ENCODE measurements at places on chromosomes 13 and 19.

GRCh38 chr13:86193281-86193680, 394.1 kb upstream of the SLITRK6 start:
- DNase-seq: no peak

- no peak for DNase-seq
Measured at GRCh38 chr19:5958074-5958850, 19.7 kb downstream of the RANBP3 start.

- no peak for DNase-seq
Measured at GRCh38 chr19:29773141-29773540, 38.6 kb upstream of the CCNE1 start.

DNA sequence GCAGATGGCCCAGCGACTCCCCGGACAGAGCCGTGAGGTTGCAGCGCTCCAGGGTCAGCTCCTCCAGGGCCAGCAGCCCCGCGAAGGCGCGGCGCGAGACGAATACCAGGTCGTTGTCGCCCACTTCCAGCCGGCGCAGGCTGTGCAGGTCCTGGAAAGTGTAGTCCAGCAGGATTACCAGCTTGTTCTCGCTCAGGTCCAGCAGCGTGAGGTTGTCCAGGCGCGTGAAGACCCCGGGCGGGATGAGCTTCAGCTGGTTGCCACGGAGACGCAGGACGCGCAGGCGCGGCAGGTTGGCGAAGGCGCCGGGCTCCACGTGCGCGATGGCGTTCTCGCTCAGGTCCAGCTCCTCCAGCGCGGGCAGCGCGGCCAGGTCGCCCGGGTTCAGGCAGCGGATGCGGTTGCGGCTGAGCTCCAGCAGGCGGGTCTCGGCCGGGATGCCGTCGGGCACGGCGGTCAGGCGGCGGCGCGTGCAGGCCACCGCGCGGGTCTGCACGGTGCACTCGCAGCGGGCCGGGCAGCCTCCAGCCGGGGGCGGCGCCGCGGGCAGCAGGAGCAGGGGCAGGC, 9.3 kb upstream of the PEAK3 start:
- DNase-seq: no peak

- no peak for DNase-seq
Measured at GRCh38 chr19:13748169-13748828, 16.0 kb upstream of the MRI1 start.

- DNase-seq: no peak
Measured at GRCh38 chr13:75669706-75670105, 33.6 kb downstream of the LMO7 start.

GRCh38 chr19:38044267-38045111, 137.5 kb downstream of the SIPA1L3 start:
- no peak for DNase-seq

DNA sequence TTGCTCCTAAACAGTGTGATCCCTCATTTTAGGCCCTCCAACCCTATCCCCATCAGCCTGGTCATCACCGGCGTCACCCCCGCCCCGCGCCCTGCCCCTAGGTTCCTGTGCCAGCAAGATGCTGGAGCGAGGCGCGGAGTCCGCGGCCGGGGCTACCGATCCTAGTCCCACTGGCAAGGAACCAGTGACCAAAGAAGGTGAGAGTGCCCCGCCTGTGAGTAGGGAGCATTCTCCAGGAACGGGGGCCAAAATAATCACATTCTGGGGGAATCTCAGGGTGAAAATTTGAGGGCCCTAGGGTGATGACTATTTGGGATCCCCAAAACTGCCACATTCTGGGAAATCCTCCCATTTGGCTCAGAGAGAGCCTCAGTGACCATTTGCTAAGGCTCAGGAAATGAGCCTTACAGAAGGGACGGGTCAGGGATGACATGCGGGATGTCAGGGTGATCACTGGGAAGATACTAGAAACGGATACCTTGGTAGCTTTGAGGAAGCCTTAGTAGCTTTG, 1.4 kb downstream of the ZNF575 start:
- no peak for DNase-seq

- DNase-seq: no peak
Measured at GRCh38 chr13:75800545-75800944, 164.4 kb downstream of the LMO7 start.

DNA sequence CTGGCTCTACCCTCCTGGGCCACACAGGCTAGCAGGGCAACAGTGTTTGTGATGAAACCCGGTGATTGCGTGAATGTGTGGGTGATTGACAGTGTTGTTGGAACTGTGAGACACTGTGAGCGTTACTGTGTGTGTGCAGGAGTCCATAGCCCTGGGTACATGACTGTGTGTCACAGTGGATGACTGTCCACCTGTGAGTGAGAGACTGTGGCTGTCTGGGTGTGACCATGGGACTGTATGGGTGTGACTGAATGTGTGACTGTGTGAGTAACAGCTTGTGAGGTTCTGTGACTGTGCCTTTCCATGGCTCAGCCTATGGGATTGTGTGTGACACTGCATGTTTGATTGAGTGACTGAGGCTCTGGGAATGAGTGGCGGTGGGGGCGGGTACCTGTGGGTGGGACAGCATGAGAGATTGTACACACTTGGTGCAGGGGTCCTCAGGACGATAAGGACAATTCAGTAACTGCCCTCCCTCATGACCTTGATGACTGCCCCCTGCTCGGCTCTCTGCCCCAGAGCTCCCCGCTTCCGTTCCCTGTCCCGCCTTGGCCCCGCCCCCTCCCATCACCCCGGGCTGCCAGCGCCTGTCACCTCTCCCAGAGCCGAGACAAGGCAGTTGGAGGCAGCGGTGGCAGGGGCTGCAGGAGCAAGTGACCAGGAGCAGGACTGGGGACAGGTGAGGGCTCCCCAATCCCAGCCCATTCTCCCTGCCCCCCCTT, at the start of gene GIPR:
TSS of gene GIPR (plus strand) at position 602 of the 722 bp plus-strand sequence. CDS start 1,300 bp downstream, outside the sequence.
- peak; percentile 51 for DNase-seq

- no peak for DNase-seq
Measured at GRCh38 chr13:75776550-75776949, 140.4 kb downstream of the LMO7 start.

- no peak for DNase-seq
Measured at GRCh38 chr19:41307954-41308449, 2.0 kb upstream of the CCDC97 start.

GRCh38 chr13:113920606-113921286, 53.1 kb downstream of the C13orf46 start:
- no peak for DNase-seq

GRCh38 chr19:2374808-2375207, 14.7 kb downstream of the TMPRSS9 start:
- DNase-seq: no peak

- no peak for DNase-seq
Measured at GRCh38 chr13:50001287-50001686, 4.4 kb downstream of the TRIM13 start.

GRCh38 chr19:1102407-1103131, 1.2 kb upstream of the GPX4 start:
- DNase-seq: no peak

DNA sequence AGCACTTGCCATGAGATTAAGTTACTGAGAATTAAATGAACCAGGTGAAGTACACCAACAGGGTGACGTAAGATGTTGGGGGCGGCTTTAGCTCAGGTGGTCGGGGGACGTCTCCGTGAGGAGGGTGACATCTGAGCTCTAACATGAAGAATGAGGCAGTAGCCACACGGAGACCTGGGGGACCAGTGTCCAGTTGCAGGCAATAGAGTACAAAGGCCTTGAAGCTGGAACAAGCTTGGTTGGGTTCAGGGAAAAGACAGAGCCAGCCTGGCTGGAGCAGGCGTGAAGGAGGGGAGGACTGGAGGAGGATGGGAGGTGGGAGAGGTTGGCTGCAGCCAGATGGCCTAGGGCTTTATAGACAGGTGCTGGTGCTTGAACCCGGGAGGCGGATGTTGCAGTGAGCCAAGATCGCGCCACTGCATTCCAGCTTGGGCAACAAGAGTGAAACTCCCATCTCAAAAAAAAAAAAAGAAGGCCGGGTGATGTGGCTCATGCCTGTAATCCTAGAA, 1.6 kb downstream of the SPINT2 start:
- no peak for DNase-seq

DNA sequence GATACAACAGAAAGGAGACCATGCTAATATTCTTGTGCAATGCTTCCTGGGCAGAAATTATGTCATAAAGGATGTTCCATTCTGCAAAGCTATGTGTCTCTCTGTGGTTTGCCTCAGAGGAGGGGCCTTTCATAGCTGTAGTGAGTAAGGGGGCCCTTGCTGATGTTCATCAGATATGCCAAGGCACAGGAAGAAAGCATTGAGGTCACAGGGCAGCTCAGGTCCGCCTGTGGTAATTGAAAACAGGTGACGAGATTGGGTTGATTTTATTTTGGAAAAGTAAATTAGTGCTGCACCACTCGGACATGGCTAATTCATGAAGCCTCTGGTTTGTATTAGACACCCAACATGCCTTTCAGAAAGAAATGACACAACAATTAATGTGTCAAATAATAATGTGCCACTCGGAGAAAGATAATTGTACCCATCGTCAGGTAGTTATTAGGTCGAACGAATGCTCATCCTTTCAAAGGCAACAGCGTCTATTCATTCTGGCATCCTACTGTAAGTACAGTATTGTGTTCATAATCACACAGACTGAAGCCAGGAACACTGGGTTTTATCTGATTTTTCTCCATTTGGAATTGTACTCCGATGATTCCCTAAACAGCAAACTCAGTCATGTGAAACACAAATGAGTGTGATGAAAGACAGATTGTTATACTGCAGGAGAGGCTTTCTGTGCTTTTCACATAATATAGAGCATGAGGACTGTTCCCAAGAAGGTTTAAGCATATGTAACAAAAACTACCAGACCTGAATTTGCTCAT, 421.6 kb upstream of the KLF12 start:
- DNase-seq: no peak

- no peak for DNase-seq
Measured at GRCh38 chr19:45933759-45934158, 19.2 kb upstream of the NANOS2 start.

DNA sequence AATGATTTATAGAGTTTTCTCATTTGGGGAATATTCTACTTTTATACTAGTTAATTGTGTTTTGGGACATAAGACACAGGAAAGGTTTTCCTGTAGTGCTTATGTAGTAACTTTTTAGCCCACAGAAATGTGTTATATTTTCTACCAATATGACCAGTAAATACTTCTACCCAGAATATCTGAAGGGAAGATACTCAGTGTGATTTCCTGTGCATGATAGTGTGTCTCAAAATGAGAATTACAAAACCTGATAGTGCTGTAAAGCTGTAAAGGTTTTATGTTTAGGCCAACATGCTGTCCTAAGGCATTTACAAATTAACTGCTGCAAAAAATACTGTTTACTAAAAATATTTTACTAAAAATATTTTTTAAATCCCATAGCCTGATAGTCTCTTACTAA, 126.8 kb downstream of the RXFP2 start:
- DNase-seq: no peak

- no peak for DNase-seq
Measured at GRCh38 chr19:1284293-1284978, 1.2 kb upstream of the EFNA2 start.

DNA sequence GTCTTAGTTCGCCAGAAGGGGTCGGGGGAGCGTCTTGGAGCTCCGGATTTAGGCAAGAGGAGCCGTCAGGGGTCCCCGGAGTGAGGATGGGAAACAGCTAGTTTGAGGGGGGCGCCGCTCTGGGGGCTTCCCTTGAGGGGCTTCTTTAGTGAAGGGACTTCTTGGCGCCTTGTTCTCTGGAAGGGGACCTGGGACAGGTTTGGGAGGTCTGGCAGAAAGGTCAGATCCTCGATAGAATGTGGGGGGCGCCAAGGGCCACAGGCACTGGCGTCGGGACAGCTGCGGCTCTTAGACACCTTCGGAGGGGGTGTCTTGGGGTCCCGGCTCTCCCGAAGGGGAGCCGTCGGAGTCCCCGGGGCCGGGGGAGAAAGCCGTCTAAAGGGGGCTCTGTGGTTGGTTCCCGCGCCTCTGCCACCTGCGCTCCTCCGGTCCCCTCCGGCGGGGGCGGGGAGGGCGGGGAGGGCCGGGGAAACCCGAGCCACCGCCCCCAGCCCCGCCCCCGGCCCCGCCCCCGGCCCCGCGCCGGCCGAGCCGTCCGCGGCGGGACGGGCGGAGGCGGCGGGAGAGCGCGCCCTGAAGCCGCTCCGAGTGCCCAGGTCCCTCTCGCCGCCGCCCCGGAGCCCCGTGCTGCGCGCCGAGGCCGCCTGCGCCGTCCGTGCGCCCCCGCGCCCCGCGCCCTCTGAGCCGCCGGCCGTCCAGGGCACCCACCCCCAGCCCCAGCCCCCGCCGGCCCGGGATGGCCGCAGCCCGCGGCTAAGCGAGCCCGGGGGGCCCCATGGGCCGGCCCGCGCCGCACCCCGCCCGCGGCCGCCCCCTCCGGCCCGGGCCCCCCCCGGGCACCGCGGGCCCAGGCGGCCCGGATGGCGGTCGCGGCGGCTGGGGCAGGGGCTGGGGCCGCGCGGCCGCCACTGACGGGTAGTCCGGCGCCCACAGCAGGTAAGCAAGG, at the start of gene NRTN:
TSS of gene NRTN (plus strand) at position 552 of the 946 bp plus-strand sequence. CDS start 19,099 bp downstream, outside the sequence.
- DNase-seq: peak; percentile 41

DNA sequence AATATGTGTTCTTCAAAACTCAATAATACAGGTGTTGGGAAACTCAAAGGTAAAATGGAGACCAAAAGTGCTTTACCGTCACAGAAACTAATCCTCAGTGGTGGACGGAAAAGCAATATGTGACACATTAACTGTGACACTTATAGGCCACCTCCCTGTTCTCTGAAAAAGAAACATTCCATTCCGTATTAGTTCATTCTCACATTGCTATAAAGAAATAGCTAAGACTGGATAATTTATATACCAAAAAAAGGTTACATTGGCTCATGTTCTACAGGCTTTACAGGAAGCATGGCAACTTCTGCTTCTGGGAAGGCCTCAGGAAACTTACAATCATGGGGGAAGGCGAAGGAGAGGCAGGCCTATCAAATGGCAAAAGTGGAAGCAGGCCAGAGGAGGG, 435.3 kb upstream of the HTR2A start:
- DNase-seq: no peak

DNA sequence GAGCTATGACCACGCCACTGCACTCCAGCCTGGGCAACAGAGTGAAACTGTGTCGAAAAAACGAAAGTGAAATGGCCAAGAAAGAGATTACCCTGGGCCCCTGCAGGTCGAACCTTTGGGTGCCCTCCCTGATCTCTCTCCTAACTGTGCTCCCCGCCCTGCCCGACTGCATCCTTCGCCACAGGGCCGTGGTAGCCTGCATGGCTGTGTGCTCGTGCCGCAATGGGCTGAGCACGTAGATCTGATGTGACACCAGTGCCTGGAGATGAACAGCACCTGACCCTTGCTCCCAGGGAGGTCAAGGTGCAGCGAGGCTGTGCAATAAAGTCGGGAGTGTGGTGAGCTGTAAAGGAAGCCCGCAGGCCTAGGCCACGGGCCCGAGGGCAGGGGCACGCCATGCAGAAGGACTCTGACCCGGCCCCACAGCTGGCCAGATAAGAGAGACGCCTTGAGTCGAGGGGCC, 60.2 kb downstream of the PEX11G start:
- no peak for DNase-seq

DNA sequence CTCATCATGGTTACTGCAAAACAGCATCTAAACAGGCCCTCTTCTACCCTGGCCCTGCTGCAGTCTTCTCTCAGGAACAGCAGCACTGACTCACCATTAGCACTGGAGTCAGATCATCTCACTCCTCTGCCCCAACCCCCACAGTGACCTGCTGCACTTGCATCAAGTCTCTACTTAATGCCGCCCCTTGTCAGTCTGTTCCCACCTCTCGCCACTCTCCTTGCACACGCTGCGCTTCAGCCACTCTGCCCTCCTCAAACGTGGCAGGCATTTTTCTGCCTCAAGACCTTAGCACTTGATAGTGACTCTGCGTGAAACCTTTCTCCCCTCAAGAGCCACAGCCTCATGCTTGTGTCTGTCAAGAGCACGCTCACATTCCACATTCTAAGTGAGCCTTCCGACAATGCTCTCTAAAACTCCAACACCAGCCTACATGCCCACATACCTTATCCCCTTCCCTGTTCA, 22.1 kb downstream of the MIPEP start:
- no peak for DNase-seq

- DNase-seq: no peak
Measured at GRCh38 chr19:49294401-49294800, 30.6 kb downstream of the SLC6A16 start.
